ENCODE measurements at places on chromosomes 12 and 14. TPM values are rescaled to one million over a fixed set of nuclear protein-coding genes. Genes with fewer than 3 reads are reported as not detected.

The GSKIP gene
- total RNA-seq: 25.5 TPM

The GRIN2B gene
- total RNA-seq: not detected

The CDKN3 gene
- total RNA-seq: 31.1 TPM

The CLEC4D gene
- total RNA-seq: not detected

The CD4 gene
- total RNA-seq: 0.43 TPM

The INHBE gene
- total RNA-seq: 0.45 TPM

The MIPOL1 gene
- total RNA-seq: not detected

The NKX2-1 gene
- not detected for total RNA-seq

The SERPINA1 gene
- 0.38 TPM for total RNA-seq

The MFAP5 gene
- total RNA-seq: not detected

The VWF gene
- total RNA-seq: not detected

The PMEL gene
- 0.40 TPM for total RNA-seq

The WNT5B gene
- 0.47 TPM for total RNA-seq

The FAIM2 gene
- 0.50 TPM for total RNA-seq

The TAS2R14 gene
- total RNA-seq: 6.2 TPM

The NPAS3 gene
- total RNA-seq: not detected

The INHBC gene
- total RNA-seq: not detected

The KRT6A gene
- total RNA-seq: not detected

The GAPDH gene
- 5,410 TPM for total RNA-seq

The CMAS gene
- total RNA-seq: 40.5 TPM

The RPS6KL1 gene
- 10.0 TPM for total RNA-seq

The CCND2 gene
- total RNA-seq: 942 TPM

The AMHR2 gene
- total RNA-seq: not detected

The SERPINA10 gene
- not detected for total RNA-seq

The CEBPE gene
- not detected for total RNA-seq

The KRT74 gene
- not detected for total RNA-seq

The ARG2 gene
- total RNA-seq: 4.3 TPM

The CRADD gene
- 12.2 TPM for total RNA-seq

The CHMP4A gene
- total RNA-seq: 66.2 TPM

The TMEM179 gene
- 0.48 TPM for total RNA-seq

The TAOK3 gene
- total RNA-seq: 107 TPM

The SLC6A12 gene
- 0.11 TPM for total RNA-seq

The SPRYD3 gene
- total RNA-seq: 56.5 TPM

The GCN1 gene
- total RNA-seq: 126 TPM

The FAM90A1 gene
- total RNA-seq: not detected

The ABCD2 gene
- total RNA-seq: 3.1 TPM

The CCDC196 gene
- not detected for total RNA-seq

The NANOG gene
- total RNA-seq: not detected
